ENCODE measurements at places on chromosomes 3 and 15.

DNA sequence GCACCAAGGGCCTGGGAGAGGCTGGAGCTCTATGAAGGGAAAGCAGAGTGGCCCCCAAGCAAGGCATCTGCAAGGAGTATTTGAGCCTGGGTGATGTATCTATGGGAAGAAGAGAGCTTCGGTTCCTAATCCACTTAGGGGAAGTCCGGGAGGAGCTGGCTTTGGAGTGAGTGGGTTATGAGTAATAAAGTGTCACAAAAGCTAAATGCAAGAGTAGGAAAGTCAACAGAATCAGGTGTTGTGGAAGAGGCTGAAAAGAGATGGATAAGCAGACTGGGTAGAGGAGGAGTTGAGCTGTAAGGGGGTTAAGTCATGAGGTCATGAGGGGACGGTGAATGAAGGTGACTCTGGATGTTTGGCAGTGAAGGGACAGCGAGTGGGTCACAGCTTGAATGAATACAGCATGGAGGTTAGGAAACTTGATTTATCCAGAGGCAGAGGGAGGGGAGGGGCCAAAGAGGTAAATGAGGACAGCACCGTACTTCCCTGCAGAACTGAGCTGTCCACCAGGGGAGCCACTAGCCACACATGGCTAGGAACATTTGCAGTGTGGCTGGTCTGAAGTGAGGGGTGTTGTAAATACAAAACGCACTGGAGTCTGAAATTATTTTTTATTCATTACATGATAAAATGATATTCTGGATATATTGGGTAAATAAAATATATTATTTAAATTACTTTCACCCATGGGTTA lies 83.3 kb downstream of the ADCY5 start:
- DNase-seq: no peak

- DNase-seq: no peak
Measured at GRCh38 chr3:48518638-48519276, 14.8 kb upstream of the SHISA5 start.

- no peak for DNase-seq
Measured at GRCh38 chr3:82085851-82086475, 324.5 kb upstream of the GBE1 start.

DNA sequence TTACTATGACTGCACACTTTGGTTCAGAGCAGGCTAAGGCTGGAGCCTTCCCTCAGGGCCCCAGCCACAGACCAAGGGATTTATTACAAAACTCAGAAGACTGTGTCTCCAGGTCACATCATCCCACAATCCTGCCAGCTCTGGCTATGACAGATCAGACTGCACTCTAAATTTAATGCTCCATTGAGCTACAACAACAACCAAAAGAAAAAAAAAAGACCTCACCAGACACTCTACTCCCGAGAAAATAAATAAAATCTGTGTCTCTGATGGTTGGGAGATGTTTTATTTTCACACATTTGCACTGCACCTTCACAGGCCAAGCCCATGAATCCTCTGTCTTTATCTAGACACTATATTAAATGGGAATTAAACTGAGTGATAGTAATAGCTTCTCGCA lies 50.8 kb upstream of the CTNNB1 start:
- DNase-seq: no peak

DNA sequence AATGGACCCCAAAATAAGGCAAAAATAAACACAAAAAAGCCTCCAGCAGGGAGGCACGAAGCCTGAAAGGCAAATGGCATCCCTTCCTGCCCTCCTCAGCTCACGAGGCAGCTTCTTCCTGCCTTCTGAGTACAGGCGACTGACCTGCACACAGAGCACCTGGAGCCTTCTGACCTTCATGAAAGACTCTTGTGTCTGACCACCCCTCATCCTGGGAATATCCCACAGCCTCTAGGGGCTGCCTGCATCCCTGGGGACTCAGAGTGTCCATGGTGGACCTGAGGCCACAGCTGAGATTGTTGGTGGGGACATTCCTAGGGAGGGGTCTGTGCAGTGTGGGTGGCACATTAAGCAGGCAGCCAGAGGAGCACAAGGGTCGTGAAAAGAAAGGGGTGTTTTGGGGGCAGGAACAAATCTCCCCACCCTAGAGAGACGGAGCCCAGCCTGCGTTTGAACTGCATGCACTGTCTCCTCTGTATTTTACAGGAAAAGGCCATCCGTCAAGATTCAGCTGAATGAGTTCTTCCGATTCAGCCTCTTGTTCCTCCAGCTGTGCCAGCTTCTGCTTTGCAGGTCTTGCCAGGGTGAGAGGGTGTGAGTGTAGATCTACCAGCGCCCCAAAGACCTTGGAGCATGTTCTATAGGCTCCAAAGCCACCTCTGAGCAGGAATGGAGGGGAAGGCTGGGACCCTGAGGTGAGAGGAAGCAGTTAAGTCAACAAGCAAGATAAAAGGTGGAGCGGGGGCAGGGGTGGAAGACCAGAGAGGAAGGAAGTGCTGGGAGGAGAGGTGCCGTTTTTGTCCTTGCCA lies 80.4 kb upstream of the MEF2A start:
- no peak for DNase-seq

DNA sequence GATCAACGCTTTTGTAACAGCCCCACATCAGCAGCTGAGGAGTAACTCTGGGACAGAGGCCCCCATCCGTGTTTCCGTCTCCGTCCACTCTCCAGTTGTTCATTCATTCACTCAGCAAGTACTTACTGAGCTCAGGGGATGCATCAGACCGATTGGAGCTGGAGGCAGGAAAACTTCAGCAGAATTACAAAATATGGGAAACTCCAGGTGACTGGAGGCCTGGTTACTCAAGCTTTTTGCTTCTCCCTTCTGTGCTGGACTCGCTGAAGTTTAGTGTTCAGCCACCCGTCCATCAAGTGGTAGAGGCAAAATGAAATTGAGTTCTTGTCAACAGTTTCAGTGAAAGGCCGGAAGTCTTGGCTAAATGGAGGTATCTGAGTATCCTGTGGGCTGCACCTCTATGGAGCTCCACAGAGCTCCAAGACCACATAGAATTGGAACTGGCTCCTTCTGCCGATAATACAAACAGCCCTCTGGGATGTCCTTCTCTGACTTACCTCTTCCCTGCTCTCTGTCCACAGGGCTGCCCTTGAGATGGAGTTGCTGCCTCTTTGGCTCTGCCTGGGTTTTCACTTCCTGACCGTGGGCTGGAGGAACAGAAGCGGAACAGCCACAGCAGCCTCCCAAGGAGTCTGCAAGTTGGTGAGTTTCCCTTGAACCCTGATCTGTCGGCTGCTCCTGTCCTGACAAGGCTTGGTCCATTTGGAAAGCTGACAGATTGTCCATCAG lies 14.7 kb downstream of the NRROS start:
- DNase-seq: no peak

DNA sequence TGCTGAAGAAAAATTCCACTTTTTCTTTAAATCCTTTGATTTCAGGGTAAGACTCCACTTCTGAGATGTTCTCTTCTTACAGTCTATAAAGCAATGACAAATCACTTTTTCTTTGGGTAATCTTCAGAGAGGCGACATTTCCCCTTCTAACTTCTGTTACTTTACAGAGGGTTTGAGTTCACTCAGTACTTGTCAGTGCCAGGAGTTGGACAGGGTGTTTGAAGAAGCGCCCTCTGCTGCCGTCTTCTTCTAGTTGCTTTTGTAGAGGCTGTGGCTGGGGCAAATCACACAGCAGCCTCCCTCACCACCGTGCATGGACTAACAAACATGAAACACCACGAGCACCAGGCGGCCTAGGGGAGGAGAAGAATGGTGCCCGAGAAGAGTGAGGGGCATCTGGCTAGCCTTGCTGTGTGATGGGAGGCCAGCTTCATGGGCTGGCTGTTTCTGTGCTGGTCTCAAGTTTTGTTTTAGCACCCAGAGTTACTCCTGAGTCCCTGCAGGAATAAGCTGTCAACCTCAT lies at the start of gene CD80:
TSS of gene CD80 (minus strand) at position 174 of the 523 bp plus-strand sequence. CDS start 1,886 bp downstream, outside the sequence.
- DNase-seq: no peak

DNA sequence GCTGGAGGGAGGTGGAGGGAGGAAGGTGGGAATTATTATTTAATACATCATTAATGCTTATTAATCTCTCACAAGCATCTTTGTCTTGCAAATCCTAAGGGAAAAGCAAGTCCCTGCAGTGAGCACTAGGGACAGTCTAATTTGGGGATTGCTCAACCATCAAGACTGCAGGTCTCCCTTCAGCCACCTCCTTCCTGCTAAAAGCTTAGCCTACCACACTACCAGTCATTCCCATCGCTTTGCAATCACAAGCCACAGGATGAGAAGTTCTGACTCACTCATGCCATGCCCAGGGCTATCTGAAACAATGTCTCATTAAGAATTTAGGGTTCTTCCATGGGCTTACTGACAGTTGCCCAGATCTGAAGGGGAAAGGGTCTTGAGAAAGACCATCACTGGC lies 51.0 kb upstream of the EIF1B start:
- DNase-seq: no peak

GRCh38 chr3:195208183-195208582 lies 62.8 kb downstream of the XXYLT1 start:
- DNase-seq: no peak

- no peak for DNase-seq
Measured at GRCh38 chr15:84647726-84648125, 6.4 kb downstream of the WDR73 start.

- DNase-seq: no peak
Measured at GRCh38 chr15:39172380-39173281, 408.2 kb upstream of the THBS1 start.

GRCh38 chr3:11350374-11350773 lies 78.2 kb downstream of the ATG7 start:
- DNase-seq: no peak

- DNase-seq: no peak
Measured at GRCh38 chr3:185727873-185728272, 97.0 kb downstream of the IGF2BP2 start.

GRCh38 chr3:138873471-138874278 lies 38.9 kb upstream of the PIK3CB start:
- no peak for DNase-seq

- no peak for DNase-seq
Measured at GRCh38 chr15:85763673-85764633, 30.8 kb downstream of the KLHL25 start.

DNA sequence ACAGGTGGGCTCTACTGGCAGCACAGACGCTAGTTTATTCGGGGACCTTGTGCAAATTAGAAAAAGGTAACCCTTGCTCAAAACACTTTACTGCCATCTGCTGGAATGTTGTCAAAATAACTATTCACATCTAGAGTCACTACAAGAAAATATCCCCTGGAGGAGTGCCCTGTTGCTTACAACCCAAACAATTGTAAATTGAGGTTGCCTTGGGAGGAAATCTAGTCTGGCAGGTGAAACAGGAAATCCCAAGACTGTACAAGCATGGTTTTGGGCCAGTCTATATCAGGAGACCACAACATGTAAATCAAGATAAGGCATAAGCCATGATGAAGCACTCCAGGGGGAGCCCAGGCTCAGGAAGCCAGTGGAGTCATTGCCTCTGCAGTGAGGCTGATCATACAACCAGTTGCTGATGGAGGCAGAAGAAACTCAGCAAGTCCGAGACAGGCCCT lies 136.8 kb upstream of the ACP3 start:
- DNase-seq: no peak

DNA sequence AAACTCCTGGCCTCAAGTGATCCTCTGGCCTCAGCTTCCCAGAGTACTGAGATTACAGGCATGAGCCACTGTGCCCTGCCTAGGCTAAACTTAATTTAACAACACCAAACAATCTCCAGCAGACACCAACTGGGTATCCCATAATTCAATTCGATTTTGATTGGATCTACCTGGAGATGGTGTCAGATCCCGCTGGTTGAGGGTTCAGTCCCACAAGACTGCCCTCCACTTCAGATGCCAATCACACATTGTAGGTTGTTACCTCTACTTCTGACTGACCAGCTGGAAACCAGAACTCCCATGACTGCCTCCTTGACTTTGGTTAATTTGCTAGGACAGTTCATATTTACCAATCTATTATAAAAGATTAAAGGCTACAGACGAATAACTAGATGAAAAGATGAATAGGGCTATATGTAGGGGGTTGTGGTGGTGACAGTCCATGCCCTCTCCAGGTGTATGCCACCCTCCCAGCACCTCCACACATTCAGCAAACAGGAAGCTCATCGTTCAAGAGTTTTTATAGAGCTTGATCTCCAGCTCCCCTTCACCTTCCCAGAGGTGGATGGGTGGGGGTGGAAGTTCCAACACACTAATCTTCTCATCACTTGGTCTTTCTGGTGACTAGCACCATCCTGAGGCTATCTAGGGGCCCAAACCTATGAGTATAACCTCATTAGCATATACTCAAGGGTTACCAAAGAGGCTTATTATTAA lies 9.3 kb downstream of the B2M start:
- DNase-seq: no peak

Data from stimulated activated CD8-positive, alpha-beta memory T cell treated with anti-CD3 and anti-CD28 coated beads, Interleukin-4, amount 100 ng/mL, for 24 hours (primary cell).